ENCODE measurements at places on chromosomes 2 and 18.

DNA sequence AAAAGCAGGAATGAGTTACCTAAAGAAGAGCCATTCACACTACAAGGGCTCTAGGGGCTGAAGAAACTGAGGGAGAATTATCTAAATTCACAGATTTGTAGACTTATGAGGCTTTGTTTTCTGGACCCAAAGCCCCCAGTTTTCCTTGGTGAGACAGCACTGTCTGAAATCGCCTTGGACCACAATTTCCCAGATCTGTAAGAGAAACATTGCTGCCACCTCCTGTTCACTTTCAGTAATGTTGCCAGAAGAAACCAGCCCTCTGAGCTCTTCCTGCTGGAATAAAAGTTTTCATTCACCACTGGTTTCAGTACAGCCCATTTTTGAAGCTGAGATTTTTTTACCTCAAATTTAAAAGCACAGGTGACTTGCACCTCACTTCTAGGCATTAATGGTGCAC, 169.2 kb downstream of the CDH20 start:
- no peak for DNase-seq

GRCh38 chr2:23784971-23785370, 142.0 kb downstream of the ATAD2B start:
- DNase-seq: no peak

GRCh38 chr18:50563376-50563775, 3.5 kb downstream of the MAPK4 start:
- no peak for DNase-seq

GRCh38 chr2:48452108-48452507, 77.8 kb upstream of the STON1 start:
- no peak for DNase-seq

DNA sequence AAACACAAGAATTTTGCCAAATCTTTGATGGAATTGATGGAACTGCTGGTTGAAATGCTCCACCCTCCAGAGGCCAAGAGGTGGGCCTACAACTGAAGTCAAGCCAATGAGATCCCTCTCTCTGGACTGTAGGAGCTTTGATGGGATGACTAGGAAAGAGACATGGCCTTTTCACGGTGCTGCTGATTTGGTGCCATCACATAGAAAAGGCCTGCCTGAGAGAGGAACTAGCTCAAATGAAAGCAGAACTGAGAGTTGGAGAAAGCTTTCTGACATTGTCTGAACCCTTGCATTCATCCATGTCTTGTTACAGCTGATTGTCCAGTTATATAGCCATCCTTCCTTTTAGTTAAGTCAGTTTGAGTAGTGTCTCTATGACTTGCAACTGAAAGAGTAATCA, 283.8 kb upstream of the LYPD1 start:
- DNase-seq: no peak

DNA sequence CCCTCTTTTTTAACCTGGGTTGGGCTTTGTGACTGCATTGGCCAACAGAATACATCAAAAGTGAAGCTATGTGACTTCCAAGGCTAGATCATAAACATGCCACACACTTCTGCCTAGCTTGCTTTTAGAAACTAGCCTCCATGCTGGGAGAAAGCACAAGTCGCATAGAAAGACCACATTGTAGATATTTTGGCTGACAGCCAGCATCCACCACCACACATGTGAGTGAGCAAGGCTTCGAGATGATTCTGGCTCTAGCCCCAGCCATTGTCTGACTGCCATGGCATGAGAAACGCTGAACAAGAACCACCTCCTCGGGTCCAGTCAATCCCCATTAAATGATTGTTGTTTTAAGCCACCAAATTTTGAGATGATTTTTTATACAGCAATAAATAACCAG, 66.8 kb upstream of the STPG4 start:
- DNase-seq: no peak

- no peak for DNase-seq
Observed at GRCh38 chr18:23619388-23619881, 33.1 kb upstream of the NPC1 start.

- no peak for DNase-seq
Observed at GRCh38 chr2:42951263-42951938, 159.0 kb upstream of the HAAO start.

GRCh38 chr2:218476676-218477075, 57.8 kb downstream of the VIL1 start:
- no peak for DNase-seq

DNA sequence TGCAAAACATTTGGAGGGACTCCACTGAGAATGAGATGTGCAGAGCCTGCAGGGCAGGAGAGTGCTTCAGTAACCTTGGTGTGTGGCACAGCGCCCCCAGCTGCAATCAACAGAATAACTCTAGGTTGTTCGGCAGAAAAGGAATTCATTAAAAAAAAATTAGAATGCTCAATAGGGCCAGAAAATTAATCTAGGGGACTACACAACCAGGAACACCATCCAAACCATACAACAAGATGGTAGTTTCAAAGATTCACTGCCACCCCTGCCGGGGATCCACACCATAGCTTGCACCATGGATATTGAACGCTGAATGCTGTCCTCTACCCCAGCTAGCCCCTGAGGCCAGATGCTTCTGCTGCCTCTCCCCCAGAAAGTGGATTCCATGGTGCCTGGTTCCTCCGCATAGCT, 50.1 kb downstream of the THUMPD2 start:
- DNase-seq: no peak

DNA sequence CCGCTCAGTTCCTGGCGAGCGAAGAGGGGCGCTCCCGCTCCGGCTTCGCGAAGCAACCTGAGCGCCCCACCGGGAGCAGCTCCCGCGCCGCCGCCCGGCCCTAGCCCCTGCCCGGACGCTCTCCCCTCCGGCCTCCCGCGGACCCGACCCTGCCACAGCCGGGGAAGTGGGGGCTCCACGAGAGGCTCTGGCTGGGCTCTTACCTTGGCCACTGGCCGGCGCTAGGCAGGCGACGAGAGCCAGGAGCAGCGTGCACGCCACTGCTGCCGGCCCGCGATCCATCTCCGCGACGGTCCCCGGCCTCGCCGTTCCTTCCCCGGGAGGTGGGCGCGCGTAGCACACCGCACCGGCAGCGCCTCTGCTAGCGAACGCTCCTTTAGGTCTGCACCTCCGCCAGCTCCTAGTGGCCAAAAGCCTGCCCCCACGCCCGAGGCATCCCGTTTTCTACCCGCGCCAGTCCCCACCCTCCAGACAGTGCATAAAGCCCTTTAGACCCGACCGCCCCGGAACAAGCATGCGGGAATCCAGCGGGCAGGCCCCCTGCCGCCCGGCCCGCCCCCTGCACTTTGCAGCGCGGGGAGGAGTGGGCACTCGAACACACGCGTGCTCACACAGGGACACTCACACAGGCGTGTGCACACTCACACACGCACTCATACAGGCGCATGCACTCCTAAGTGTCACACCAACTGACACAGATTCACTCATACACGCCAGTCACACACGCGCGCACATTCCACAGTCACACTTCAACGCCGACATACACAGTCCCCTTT, at the start of gene LRP2:
TSS of gene LRP2 (minus strand) at position 417 of the 776 bp plus-strand sequence. CDS start at position 282, 135 bp downstream.
- no peak for DNase-seq

DNA sequence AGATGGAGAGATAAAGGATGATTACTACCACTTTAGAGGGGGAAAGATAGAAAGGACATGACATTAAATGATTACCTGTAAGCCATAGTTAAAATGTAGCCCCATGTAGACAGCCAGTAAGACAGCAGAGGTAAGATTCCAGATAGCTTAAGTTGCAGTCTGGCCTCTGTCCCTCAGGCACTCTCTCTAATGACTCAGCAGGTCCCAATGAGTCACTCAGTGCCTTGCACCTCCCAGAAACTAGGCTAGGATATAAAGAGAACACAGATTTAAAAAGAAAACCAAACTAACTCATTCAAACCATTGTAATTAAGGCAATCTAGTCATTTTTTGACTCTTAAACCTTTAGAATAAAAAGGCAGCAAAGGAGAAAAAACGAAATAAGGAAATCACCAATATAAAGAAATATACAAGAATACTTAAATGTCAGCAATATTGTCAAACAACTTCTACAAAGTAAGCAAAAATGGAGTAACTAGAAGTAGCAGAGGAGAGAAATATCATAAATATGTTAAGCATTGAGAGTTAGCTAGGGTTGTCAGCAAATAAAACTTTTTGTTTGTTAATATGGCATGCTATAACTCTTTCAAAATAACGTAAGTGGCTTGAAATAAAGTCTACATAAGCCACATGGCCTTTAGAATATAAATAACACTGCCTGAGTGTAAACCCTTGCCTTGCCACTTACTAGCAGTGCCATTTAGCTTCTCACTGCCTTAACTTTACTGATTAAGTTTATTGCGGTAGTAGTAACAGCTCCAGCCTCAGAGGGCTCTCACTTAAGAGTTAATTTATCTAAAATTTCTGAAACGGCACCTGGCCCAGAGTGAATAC, 48.5 kb downstream of the SOCS6 start:
- DNase-seq: no peak

DNA sequence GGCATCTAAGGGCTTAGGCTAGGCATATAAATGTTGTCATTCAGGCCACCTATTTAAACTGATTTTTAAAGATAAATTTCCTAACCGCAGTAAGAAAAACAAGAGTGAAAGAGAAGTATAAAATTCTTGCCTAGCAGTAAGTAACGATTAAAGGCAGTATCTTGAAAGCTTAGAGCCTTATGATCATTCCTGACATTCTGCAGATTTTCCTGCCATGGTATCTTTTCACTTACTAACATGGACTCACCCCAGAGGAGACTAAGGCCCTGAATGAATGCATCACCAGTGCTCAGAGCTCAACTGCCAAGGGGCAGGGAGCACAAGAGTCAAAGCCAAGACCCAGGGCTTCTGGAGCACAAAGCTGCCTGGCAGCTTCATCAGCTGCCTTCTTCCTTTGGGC, 133.1 kb downstream of the GCA start:
- DNase-seq: no peak
